ENCODE measurements at places on chromosomes 1 and 21.
A peak's percentile ranks its signal among the peaks of the same experiment; 100 is the strongest.

GRCh38 chr1:162090378-162090777 is 20.9 kb downstream of the NOS1AP start:
- no peak for DNase-seq

GRCh38 chr1:90012300-90012699 is 17.4 kb downstream of the ZNF326 start:
- no peak for DNase-seq

DNA sequence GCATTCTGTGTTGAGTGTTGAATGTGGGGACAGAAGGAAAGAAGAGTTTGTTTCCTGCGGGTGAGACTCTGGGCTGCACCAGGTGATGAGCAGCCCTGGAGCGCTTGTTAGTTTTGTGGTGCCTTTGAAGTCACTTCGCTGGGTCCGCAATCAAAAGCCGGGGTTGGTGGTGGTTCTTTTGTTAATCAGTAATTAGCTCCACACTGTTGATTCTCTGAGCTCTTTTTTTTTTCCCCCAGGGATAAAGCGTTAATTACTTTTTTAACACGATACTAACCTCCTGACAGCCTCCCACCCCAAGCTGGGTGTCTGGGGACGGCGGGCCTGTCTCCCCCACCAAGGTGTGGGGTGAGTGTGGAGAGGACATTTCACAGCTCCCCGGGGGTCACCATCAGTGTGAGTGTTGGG is 56.6 kb downstream of the AGPAT3 start:
- DNase-seq = no peak

GRCh38 chr1:181131255-181131941 is 42.9 kb downstream of the IER5 start:
- no peak for DNase-seq

DNA sequence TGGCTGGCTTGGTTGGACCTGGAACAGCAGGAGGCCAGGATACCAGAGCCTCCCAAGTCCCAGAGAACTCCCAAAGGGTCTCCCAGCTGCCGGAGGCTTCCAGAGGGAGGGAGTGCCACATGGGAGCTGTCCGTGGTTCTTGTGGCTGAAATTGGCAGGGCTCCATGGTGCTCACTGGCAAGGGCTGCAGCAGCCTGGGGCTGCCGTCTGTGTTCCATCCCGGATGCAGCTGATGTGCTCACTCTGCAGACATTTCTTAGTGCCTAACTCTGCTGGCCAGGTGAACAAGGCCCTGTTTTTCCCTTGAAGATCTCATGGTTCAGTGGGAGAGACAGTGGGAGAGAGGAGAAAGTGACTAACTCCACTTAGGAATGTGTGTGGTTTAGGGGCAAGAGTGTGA is 261.1 kb downstream of the CAMTA1 start:
- no peak for DNase-seq

- DNase-seq = no peak
Measured at GRCh38 chr21:36188081-36188681, 31.6 kb downstream of the DOP1B start.

DNA sequence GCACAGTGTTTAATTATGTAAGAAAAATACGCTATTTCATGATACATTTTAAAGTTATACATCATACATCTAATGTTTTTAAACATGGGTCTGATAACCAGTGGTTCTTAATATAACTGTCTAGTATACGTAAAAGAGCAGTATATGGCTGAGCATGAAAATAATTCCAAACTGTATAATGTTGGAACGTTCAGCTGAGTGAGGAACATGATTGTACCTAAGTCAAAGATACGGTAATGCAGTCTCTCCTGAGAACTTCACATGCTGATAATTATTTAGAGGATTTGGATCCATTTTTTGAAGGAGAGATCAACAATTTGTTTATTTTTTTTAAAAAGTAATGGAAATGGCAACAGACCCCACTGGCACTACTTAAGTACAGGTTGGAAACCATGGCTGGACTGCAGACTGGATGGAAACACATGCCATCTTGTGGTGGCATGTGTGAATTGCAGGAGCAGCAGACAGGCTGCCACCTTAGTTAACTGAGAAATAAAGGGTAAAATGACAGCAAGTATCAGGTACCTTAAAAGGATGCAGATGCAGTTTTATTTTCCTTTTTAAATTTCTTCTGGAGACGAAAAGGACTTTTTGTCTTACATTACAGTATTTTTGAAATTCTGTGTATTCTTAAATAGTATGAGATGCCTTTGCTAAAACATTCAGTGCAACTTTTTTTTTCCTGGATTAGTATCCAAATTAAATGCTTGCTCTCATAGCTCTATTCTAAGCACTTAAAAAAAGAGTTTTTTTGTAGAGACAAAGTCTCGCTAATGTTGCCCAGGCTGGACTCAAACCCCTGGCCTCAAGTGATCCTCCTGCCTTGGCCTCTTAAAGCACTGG is 73.8 kb downstream of the MTR start:
- DNase-seq = peak; percentile 2

DNA sequence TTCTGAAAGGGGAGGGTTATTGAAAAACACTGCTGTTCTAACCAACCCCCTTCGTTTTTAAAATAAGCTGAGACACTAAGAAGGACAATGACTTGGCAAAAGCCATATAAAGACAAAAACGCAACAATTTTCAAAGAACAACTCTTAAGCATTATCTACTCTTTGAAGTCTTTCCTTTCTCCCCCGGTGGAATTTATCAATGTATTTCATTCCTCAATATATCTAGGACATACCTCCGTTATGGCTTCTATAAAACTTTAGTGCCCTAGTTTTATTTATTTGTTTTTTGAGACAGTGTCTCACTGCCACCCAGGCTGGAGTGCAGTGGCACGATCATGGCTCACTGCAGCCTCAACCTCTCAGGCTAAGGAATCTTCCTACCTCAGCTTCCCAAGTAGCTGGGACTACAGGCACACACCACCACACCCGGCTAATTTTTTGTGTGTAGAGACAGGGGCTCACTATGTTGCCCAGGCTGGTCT is 3.2 kb downstream of the NRDC start:
- no peak for DNase-seq

- no peak for DNase-seq
Measured at GRCh38 chr1:194277927-194278326, 1091.5 kb upstream of the B3GALT2 start.

GRCh38 chr1:55534565-55535121 is 319.5 kb upstream of the USP24 start:
- no peak for DNase-seq

- no peak for DNase-seq
Measured at GRCh38 chr1:192477630-192478029, 97.9 kb upstream of the RGS1 start.

- no peak for DNase-seq
Measured at GRCh38 chr1:53541761-53542550, 82.8 kb downstream of the DMRTB1 start.

GRCh38 chr1:25695090-25695770 is 78.6 kb downstream of the MAN1C1 start:
- DNase-seq = no peak

GRCh38 chr1:1216770-1217620 is 3.0 kb upstream of the TNFRSF4 start:
- no peak for DNase-seq

- DNase-seq = no peak
Measured at GRCh38 chr1:219266524-219266923, 92.8 kb downstream of the LYPLAL1 start.

GRCh38 chr1:192998536-192998935 is 60.6 kb downstream of the UCHL5 start:
- no peak for DNase-seq
